A172 (cell line): ENCODE measurements at places on chromosomes 3 and 15. TPM values are rescaled to one million over a fixed set of nuclear protein-coding genes. Genes with fewer than 3 reads are reported as not detected.

CSTA gene
- total RNA-seq = 0.24 TPM in 1 of 2 replicates, not detected in the other

ACAP2 gene
- 52.2 and 53.3 TPM in 2 replicates for total RNA-seq

ACKR4 gene
- total RNA-seq = not detected in 2 replicates

GRCh38 chr3:127444761-127445160 lies 145.8 kb downstream of the TPRA1 start:
- DNase-seq = no peak
